Activated CD8-positive, alpha-beta memory T cell treated with anti-CD3 and anti-CD28 coated beads, Interleukin-2, amount 50 U/mL, for 48 hours (primary cell): ENCODE measurements at places on chromosomes 7 and 10.

GRCh38 chr7:7970237-7970530 is 1.6 kb downstream of the GLCCI1 start:
- DNase-seq, result no peak

- DNase-seq, result no peak
Observed at GRCh38 chr10:124379609-124380193, 39.0 kb downstream of the OAT start.

- DNase-seq, result no peak
Observed at GRCh38 chr10:23493711-23494110, 54.8 kb downstream of the OTUD1 start.

DNA sequence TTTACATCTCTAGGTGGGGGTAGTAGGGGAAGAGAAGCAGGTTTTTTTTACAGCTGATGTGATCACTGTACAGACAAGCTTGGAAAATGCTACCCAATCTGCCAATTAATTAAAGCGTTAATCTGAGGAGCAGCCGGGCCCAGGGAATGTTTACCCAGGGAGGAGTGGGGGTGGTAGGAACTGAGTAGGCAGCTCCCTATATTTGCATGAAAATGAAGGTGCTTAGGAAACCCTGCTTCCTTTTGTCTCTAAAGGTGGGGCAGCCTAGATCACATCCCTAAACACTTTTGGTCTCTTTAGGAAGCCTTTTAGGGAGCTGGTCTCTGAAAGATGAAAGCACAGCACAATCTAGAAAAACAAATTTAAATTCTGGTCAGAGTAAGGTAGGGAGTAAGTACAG is 53.0 kb upstream of the NFKB2 start:
- no peak for DNase-seq

DNA sequence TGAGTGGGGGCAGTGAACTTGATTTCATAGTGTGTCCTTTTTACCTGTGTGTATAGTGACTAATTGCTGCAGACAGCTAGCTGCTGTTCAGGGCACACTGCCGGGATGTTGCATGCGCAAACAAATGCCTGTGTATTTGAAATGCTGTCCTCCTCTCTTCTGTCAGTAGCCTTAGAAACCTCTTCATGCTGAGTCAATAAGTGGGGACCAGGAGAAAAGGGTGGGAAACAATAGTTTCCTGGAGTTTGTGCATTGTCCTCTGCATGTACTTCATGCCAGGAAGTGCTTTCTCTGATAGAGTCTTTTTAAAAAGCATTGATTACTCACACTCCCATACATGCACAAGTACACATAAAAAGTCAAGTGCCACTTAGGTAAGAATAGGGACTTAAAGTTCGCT is 1183.7 kb upstream of the CELF2 start:
- no peak for DNase-seq

- DNase-seq, result no peak
Observed at GRCh38 chr7:77281780-77282478, 82.3 kb upstream of the FGL2 start.

GRCh38 chr10:30542001-30542894 is 87.3 kb downstream of the LYZL2 start:
- DNase-seq, result no peak

DNA sequence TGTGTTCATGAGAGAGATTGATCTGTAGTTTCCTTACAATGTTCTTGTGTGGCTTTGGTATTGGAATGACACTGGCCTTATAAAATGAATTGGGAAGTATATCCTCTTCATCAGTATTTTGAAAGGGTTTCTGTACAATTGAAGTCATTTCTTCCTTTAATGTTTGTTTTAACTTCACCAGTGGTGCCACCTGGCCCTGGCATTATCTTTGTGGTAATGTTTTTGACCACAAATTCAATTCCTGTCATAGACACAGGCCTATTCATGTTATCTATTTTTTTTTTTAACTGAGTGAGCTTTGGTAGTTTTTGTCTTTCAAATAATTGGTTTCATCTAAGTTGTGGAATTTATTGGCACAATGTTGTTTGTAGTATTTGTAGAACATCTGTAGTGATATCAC is 127.7 kb downstream of the CDK14 start:
- DNase-seq, result no peak

GRCh38 chr10:1059902-1060301 is 3.7 kb downstream of the WDR37 start:
- no peak for DNase-seq
